Fibroblast of skin of right quadriceps (primary cell): ENCODE measurements at places on chromosomes 3 and 15.

- DNase-seq = no peak
Measured at GRCh38 chr3:128072454-128073184, 20.4 kb downstream of the SEC61A1 start.

GRCh38 chr3:152334761-152335160 lies 66.0 kb downstream of the MBNL1 start:
- no peak for DNase-seq

DNA sequence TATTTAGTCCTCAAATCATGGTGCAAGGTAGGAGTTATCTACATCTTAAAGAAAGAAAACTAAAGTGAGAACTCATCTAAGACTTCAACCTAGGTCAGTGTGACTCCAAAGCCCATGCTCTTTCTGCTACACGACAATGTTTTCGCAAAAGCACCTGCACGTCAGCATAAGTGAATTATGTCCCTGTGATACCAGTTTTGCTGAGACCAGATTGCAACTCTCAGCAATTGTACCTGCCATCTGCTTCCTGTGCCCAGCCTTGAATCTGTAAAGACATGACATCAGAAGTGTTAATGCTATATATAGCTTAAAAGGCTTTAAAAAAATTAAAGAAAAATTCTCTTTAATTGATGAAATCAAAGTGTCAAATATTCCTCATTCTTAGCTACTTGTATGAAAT lies 43.4 kb downstream of the RETNLB start:
- DNase-seq = no peak

DNA sequence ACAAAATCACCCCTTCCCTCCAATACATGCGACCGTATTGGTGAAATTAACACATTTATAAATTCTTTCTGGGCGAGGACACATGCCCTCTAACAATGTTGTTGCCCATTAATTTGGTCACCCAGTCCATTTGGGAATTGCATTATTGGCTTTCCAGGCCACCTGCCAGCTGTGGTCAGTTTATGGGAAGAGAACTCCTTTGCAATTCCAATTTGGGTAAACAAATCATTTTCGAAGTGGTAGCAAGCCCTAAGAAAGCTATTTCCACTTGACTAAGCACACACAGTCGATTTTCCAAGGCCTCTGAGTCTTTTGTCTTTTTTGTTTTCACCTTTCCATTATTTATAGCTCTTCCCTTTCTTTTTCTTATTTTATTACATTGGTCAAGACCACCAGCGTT lies 362.3 kb upstream of the RGMA start:
- DNase-seq = no peak

GRCh38 chr3:160226026-160226907 lies 1.0 kb downstream of the C3orf80 start:
- DNase-seq = no peak

- no peak for DNase-seq
Measured at GRCh38 chr15:40584191-40584590, 9.9 kb upstream of the KNL1 start.

DNA sequence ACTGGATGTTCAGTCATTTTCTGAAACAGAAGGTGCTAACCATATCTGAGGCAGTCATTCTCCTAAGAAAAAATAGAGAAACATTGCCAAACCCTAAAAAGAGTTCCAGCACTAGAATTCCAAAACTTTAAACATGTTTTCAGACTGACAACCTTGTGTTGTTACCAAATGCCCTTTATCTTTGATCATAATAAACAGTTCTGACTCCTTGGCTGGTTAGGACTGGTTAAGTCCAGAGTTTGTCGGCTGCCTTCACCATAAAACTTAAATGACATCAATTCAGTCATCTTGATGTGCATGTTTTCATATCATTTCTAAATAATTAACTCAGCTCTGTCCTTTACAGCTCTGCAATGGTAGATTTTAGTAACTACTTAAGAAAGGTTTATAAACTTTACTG lies 68.0 kb downstream of the COL8A1 start:
- DNase-seq = no peak

- DNase-seq = peak; percentile 73
Measured at GRCh38 chr3:99532246-99532645, 106.1 kb upstream of the COL8A1 start.

DNA sequence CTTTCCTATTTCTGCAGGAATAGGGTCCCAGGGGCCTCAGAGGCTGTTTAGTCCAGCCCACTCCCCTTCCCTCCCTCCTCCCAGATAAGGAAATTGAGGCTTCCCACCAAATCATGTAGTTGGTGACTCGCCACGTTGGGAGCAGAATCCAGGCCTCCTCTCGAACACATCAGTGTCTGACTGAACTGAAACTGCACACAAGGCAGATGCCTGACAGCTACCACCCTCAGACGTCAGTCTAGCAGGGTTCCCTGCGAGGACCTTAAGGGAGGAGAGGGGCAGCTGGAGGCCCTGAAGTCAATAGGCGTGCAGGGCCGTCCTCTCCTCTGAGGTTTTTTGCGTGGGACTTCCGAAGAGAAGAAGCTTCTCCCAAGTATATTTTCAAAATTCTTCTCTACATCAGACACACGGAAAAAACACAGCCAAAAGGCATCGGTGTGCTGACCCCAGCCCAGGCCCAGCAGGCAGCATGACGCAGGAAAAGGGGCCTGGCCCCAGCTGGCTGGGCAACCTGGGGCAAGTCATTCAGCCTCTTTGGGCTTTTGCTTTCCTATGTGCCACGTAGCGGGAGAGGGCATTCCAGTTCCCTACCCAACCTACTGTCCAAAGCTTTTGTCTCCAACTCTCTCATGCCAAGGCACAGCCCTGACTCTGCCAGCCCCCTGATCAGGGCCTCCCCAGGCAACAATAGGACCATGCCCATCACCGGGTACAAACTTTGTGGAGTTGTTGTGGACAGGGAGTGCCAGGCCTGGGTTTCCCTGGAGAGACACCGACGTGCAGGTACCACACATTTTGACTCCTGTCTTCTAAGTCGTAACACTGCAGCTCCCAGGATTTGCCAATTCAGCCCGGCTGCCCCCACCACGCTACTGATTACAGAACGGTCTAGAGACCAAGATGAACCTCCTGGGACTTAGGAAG lies 283.1 kb downstream of the XXYLT1 start:
- no peak for DNase-seq

- DNase-seq = no peak
Measured at GRCh38 chr3:16490062-16490619, 23.4 kb downstream of the RFTN1 start.

GRCh38 chr3:46477145-46477544 lies 12.4 kb upstream of the LTF start:
- no peak for DNase-seq

GRCh38 chr15:96487245-96487644 lies 156.7 kb downstream of the NR2F2 start:
- no peak for DNase-seq
